NCI-H446 treated with DMSO at 0.1 percent for 48 hours (cell line): ENCODE measurements at places on chromosomes 16 and 17.

DNA sequence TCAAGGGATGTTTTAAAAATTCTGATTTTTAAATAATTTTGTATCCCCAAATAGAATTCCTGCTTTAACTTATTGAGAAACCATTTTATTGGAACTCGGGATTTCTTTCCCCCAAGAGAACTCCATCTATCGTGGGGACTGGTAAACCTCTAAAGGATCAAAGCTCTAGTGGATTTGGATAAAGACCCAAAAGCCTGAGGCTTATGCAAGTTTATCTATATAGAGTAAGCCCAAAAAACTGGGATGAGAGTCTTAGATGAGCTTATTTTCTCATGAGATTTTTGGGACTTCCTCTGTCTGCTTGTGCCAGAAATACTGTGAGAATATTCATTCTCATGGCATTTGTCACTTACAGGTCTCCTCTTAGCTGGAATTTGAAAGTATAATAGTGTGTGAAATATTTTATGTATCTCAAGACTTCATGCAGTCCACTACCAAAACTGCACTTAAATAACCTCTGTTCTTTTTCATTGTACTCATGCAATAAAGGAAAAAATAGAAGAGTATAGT, 333.1 kb downstream of the BCAS3 start:
- no peak for DNase-seq

DNA sequence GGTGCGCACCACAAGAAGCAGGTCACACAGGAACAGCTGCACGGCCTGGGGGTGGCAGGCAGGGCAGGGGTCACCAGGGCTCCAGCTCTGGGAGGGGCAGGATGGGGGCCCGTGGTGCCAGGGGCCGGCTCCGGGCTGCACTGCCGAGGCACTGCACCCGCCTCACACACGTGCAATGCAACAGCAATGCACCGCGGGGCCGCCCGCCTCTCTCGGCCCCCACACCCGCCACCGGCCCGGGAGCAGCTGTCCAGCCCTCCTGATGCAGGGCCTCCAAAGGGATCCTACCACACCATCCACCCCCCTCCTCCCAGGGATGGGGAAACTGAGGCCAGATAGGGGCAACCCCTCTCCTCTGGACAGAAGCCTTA, 23.1 kb downstream of the SREBF1 start:
- DNase-seq, result no peak

DNA sequence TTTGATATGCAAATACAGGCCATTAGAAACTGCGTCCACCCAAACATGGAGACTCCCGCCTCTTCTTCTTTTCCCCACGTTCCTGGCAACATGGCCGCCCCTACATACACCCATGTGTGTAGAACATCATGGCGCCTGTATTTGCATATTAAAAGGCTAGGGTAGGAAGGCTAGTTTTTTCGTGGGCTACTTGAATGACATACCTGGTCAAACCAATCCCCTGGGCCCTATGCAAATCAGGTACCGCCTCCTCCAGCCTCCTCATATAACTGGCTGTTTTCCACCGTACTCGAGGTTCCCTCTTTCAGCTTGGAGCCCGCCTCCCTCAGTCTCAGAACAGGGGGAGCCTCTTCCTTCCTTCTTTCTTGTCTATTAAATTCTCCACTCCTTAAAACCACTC, 840 bp upstream of the CD300LB start:
- DNase-seq, result peak; percentile 58

GRCh38 chr17:46199379-46199778, 6.2 kb upstream of the KANSL1 start:
- no peak for DNase-seq

GRCh38 chr17:10992106-10992880, 154.4 kb upstream of the PIRT start:
- DNase-seq, result no peak

GRCh38 chr17:78172249-78173051, 4.1 kb downstream of the SYNGR2 start:
- no peak for DNase-seq

DNA sequence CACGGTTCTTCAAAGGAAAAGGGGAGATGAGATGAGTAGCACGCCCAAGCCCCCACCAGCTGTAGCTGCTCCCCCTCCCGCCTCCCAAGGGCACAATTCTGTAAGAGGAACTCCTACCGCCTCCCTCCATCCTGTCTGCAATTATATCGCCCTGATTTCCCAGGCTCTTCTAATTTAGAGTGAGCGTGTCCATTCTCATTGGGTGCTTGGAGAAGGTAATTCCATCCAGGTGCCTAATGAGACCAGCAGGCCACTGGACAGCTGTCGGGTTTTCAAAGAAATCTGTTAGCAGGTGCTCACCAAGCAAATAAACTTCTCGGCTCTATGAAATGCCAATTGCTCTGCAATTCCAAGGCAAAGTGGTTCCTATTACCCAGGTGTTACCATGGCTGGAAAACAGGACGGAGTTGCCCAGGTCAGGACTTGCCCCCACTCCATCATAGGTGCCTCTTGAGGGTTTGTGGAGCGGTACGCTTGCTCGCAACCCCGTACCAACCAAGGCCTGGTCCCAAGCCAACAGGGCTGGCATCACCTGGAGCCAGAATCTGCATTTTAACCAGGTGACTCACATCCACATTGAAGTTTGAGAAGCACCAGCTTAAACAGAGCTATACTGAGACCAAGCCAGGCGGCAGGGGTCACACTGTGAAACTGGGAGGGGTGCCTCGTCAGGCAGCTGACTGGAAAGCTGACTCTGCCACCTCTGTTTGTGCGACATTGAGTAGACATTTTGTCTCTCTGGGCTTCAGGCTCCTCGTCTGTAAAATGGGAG, 16.5 kb upstream of the MEAK7 start:
- no peak for DNase-seq

GRCh38 chr16:25257956-25258860, 563 bp upstream of the ZKSCAN2 start:
- DNase-seq, result peak; percentile 75

- DNase-seq, result no peak
Observed at GRCh38 chr17:80673152-80673920, 128.7 kb downstream of the RPTOR start.

DNA sequence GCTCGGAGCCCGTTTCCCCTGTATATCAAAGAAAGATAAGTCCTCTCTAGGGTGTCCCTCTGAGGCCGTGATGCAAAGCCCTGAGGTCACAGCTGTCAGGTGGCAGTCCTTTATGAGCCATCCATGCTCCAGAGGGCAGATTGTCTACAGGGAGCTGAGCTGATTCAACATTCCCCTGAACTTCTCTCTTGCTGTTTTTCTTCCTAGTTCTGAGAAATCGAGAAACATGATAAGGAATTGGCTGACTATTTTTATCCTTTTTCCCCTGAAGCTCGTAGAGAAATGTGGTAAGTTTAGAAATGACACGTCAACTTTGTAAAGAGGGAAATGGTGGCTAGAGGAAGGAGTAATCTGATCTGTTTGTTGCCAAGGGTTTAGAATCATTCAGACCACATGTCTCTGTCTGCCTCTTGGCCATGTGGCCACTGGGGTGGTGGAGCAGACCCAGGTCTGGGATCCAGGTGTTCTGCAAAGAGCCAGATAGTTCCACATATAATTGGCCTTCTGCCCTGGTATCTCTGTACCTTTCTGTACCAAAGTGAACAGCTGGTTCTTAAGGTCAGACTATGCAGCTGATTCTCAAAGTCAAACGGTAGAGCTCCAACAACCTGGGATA, 3.5 kb downstream of the CTNS start:
- no peak for DNase-seq

- no peak for DNase-seq
Observed at GRCh38 chr16:8005096-8005860, 585.0 kb downstream of the TMEM114 start.

DNA sequence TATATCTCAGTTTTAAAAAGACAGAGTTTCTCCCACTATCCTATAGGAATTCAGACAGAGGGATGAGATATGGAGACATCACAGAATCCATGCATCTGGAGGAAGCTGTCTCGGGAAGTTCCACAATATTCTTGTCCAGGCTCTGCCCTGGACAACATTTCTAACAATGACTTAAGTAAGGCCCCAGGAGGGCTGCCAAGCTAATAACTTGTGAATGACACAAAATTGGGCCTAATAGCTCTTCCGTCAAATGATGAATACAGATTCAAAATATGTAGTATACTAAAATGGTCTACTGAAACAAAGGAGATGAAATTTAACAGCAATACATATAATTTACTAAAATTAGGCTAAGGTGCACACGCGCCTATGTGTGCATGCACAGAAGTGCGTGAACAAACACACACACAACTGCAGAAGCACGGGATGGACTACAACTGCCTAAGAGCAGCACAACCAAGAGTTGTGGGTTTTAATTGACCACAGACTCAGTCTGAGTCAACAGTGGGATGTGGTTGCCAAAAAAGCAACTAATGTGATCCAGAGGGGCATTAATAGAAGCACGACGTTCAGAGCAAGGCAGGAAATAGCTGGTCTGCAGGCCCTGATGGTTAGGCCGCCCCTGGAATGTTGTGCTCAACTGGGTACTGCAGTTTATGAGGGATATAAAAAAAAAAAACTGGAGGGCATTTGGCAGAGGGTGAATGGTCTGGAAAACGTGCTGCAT, 26.3 kb upstream of the HS3ST2 start:
- no peak for DNase-seq

- DNase-seq, result peak; percentile 85
Observed at GRCh38 chr16:14501331-14502255, 128.5 kb downstream of the PARN start.

DNA sequence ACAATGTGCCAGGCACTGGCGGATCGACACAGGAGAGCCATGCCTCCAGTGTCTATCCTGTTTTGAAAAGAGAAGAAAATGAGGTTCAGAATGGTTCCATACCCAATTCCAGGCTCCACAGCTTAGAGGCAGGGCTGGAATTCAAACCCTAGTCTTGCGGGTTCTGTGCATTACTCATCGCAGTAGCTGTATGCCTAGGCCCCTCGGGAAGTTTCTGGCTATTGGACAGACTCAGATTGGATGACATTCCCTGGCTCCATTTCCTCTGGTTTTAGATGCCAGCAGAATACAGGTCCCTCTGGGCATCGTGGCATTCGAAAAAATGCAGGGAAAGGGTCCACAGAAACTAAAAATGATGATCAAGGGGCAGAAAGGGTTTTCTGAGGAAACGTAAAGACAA, 184.7 kb downstream of the COPRS start:
- DNase-seq, result peak; percentile 28

DNA sequence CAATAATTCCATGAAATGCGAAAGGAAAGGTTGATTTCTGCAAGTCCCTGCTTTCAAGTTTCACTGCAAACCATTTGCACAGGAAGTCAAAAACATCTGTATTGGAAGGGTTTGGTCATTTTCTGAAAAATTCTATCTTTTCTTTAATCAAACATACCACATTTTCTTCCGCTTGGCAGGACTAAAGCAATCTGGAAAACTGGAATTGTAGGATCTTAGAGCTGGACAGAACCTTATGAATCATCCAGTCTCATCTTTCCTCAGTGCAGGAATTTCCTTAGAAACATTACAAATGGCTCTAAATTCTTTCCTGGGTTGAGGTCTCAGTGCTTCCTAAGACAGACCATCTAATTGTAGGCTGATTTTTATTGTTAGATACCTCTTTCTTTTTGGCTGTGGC, 111.5 kb upstream of the ELAC2 start:
- DNase-seq, result no peak

DNA sequence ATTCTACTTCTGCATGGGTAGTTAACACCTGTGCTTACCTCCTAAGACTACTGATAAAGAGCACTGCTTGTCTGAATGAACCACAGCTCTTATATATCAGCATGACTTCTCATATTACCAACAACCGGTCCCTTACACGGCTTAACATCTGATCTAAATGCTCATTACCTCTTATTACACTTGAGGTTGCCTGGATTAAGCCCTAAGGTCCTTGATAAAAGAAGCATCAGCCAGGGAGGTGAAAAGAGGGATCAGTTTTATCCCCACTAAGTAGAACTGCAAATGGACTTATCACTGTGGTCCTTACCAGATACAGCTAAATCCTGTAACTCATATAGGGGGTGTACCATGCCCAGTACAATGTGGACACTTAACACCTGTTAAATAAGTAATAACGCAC, 8.2 kb upstream of the RSKR start:
- no peak for DNase-seq

DNA sequence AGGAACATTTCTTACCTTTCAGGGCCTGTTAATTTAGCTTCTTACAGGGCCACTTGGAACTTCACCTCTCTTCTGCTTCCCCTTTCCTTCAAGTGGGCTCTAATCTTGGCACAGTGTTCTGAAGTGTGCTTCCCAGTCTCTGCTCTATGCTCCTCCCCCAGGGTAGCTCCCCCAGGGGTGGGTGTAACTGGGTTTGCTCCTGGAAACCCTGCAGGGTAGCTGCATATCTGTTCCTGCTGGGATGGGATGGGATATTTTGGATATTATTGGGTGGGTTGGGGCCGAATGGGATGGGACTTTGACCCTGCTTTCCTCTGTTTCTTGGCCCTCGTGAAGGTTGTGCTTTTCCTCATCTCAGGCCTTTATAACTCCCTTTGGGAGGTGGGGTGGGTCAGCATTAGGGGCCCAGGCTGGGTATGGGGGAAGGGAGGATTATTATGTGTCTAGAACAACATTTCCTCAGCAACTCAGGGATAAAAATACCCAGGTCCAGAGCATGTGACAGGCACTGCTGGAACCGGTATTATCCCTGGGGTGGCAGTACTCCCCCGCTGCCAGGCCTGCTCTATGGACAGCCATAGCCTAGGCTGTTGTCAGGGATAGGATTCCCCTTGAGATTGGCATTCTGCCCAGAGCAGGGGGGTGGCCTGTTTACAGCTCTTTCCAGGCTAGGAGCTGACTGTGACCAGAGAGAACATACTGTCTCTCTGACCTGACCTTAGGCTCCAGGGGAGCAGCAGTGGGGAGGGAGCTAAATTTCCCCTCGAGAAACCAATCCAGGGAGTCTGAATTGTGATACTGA, 5.0 kb downstream of the NFE2L1 start:
- DNase-seq, result peak; percentile 8

- DNase-seq, result no peak
Observed at GRCh38 chr17:36655726-36656125, 54.3 kb downstream of the MRM1 start.

DNA sequence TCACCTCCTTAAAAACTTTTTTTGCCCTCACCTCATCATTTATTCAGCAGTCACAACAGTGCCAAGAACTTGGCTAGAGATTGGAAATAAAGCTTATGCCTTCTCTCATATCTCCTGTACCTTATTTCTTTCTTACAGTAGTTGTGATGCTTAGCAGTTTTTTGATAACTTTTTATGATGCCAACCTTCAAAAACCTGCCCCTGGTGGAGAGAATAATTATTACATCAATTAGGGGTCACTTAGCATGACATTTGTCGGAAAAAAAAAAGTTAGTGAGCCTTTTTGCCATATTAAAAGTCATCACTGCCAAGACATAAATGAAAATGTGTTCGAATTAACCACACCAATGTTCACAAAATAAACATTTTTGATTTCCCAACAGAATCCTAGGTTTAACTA, 296.6 kb downstream of the WWOX start:
- no peak for DNase-seq

- no peak for DNase-seq
Observed at GRCh38 chr17:78736526-78737079, 45.5 kb downstream of the CYTH1 start.

GRCh38 chr16:84953190-84953746, 58.1 kb downstream of the ZDHHC7 start:
- no peak for DNase-seq
